NCI-H1092 (cell line): ENCODE measurements at places on chromosomes 1 and 21.

DNA sequence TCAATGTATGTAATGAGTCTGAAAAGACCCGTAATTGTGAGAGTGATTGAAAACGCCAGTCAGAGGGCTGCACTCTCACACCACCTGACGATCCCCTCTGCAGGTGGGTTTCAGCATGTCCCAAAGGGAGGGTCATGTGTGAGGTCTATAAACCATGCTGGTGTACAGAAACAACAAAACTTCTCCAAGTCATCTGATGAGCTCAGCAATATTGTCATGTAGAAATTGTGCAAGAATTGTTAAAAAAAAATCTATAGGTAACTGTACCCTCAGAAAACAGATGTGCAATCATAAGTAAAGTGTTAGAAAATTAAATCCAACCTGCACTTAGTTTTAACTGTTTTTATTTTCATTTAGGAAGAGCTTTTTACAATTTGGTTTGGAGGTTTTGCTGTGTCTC lies 152.5 kb downstream of the PCBP3 start:
- no peak for DNase-seq

GRCh38 chr21:28387220-28387619 lies 605.5 kb downstream of the LTN1 start:
- DNase-seq: no peak

DNA sequence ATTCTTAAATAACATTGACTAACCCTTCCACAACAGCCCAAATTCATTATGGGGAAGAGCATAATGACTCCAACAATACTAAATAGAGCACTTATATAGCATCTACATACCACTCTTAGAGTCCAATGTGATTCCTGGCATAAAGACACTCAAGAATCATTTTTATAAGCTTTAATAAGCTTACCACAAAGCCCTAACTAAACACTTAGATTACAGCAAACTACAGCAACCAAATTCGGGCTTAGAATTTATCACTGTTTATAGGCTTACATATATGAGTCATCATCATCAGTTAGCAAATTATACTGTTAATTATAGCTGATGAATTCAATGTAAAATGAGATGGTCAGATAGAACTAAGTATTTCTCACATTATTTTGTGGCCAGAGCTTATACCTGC lies 7.3 kb downstream of the SCYL3 start:
- DNase-seq: no peak

DNA sequence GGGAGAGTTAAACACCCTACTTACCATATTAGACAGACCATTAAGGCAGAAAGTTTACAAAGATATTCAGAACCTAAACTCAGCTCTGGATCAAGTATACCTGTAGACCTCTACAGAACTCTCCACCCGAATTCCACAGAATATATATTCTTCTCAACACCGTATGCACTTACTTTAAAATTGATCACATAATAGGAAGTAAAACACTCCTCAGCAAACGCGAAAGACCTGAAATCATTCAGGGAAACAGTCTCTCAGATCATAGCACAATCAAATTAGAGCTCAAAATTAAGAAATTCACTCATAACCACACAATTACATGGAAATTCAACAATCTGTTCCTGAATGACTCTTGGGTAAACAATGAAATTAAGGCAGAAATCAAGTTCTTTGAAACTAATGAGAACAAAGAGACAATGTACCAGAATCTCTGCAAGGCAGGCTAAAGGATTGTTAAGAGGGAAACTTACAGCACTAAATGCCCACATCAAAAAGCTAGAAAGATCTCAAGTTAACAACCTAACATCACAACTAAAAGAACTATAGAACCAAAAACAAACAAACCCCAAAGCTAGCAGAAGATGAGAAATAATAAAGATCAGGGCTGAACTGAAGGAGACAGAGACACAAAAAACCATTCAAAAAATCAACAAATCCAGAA lies 19.1 kb downstream of the CD84 start:
- no peak for DNase-seq

- no peak for DNase-seq
Observed at GRCh38 chr1:169041366-169041765, 65.1 kb upstream of the ATP1B1 start.

- no peak for DNase-seq
Observed at GRCh38 chr1:149846593-149847466, 52.5 kb upstream of the BOLA1 start.

DNA sequence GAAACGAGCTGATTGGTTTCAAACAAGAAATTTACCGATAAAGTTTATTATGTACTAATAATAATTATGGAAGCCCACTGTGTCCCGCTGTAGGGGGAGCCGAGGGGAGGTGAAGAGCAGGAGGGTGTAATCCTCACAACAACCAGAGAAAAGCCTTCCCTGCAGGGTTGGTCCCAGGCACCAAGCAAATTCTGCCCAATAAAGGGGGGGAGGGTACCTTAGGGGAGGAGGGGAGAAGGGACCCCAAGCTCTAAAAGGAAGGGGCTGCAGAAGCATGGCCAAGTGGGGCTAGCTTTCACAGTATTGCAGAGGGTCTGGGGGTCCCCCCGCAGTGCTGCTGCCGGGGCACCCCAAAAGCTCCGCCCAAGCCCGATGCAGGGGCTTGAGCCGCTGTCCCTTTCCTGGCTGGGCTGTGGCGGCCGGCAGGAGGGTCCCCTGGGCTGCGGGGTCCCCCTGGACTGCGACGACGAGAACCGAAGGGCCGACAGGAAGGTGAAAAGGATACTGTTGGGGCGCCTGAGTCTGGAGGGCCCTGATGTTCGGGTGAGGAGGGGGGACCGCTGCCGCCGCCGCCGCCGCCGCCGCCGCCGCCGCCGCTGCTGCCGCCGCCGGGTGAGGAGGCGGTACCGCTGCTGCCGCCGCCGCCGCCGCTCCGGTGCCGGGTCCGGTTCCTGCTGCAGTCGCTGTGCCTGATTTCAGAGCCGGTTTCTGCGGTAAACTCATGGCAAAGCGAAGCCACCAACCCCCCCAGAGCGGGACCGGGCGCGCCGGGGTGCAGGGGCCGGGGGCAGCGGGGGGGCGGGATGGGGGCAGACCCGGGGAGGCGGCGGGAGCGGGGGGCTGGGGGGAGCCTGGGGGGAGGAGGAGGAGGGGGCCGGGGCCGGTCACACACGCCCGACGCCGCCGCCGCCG lies 771 bp downstream of the EIF4G3 start:
- DNase-seq: peak; percentile 35

- no peak for DNase-seq
Observed at GRCh38 chr1:193707271-193708021, 521.0 kb upstream of the B3GALT2 start.

- DNase-seq: no peak
Observed at GRCh38 chr1:150083907-150084306, 16.3 kb downstream of the VPS45 start.

DNA sequence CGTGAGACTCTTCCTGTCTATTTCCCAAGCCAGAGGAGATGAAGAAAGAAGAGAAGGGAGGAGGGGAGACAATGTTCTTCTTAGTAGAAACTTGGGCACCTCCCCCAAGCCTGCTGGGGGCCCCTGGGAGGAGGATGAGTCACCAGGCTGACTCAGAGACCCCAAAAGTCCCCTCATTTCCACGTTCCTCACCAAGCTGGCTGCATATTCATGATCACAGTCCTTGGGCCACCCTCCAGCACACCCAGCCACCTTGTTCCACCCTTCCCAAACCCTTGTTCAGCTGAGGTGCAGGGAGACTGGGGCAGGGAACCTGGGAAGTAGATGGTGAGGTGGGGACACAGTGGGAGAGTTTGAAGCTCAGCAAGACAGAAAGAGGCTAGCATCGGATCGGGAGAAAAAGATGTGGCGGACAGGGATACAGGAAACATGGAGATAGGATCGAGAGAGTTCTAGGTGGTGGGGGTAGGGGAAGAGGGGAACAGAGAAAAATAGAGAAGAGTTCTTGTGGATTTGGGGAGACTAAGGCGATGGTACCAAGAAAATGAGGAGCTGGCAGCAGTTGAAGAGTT lies 712 bp downstream of the RAB13 start:
- DNase-seq: no peak

DNA sequence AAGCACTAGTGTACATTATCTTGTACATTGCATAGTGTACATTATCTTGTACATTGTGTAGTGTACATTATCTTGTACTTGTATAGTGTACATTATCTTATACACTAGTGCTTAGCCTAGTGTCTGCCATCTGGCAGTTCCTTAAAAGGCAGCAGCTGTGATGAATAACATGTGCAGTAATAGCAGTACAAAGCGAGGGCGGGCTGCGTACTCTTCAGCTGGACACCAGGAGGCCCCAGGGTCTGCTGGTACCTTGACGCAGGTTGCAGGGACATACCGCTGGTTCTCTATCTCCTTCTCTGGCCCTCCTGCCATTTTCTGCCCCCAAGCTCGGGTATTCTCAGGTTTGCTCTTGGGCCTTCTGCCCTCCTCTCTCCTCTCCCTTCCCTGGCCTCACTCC lies 149.6 kb downstream of the SEC16B start:
- no peak for DNase-seq

DNA sequence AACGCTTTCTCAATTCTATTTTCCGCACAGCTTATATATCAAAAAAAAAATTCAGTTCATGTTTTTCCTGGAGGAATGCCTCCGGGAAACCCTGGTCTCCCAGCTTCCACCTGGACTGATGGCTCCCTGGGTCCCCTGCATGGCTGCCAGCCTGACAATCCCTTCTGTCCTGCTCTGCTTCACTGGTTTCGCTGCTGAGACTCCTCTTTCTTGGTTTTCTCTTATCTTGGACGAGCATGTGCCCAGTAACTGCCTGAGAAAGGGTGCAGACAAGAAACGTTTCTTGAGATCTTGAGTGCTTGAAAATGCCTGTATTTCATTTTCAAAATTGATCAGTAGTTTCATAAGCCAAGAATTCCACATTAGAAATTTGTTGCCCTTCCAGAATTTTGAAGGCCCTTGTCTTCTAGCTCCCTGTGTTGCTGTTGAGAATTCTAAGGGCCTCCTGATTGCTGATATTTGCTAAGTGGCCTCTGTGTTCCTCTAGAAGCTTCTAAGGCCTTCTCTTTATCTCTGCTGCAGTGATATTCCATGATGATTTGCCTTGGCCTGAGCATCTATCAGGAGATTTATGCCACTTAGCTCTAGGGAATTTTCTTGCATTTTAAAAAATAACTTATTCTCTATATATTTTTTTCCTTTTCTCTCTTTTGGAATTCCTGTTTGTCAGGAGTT lies 44.7 kb downstream of the ETS2 start:
- DNase-seq: no peak

DNA sequence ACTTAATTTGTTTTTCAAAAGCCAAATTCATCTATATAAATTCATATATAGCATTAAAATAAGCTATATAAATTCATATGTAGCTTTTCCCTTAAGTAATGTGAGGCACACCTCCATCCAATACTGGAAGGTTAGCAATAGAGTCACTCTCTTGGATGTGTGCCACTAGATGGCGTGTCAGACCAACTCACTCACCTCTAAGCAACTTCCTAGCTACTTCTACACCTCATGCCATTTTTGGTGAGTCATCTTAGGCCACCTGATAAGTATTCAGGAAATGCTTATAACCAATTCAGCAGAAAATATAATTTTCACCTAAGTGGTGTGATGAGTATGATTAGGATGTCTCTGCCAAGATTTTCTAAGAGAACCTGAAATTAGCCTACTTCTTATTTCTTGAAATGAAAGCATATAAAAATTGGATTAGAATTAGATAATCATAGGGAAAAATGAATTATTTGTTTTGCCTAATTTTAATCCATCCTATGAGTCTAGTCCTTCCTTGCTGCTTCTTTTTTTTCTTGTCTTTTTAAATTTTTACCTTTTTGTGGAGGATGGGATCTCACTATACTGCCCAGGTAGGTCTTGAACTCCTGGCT lies 34.4 kb upstream of the TADA1 start:
- peak; percentile 71 for DNase-seq

DNA sequence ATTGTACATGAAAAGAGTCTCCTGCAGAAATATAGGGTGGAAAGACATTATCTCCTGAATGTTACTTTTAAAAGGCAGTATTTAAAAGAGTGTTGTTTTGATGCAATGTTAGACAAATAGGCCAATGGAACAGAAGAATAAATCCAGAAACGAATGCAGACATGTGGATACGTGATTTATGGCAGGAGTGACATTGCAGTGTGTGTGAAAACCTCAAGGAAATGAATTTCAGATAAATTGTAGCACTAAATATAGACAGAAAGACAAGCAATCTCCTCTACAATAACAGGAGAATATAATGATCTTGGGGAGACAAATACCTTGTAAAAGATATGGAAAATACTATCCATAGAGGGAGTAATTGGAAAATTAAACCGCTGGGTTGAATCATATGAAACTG lies 387.8 kb upstream of the CHRM3 start:
- DNase-seq: no peak

GRCh38 chr1:112505400-112505785 lies 3.4 kb upstream of the WNT2B start:
- DNase-seq: no peak

DNA sequence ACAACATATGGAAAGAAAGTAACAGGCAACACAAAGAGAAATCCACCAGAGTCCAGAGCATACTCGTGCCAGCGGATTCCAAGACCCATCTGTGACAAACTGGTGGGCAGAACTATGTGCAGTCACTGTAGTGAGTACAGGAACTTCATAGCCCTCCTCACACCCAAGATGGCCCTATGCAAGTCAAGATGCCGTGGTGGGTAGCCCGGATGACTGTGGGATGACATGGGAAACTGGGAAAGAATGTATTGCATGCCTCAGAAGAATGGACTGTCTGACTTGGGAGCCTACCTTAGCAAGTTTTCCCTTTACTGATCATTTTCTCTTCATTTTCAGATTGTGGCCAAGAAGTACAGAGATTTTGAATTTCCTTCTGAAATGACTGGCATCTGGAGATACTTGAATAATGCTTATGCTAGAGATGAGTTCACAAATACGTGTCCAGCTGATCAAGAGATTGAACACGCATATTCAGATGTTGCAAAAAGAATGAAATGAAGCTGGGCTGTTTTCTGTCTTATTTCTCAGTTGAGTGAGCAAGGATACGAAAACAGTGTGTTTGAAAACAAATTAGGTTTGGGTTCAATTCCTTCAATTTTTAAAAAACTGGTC lies 47.3 kb downstream of the CLIC6 start:
- DNase-seq: no peak

- no peak for DNase-seq
Observed at GRCh38 chr1:32204943-32205361, 519 bp upstream of the IQCC start.

DNA sequence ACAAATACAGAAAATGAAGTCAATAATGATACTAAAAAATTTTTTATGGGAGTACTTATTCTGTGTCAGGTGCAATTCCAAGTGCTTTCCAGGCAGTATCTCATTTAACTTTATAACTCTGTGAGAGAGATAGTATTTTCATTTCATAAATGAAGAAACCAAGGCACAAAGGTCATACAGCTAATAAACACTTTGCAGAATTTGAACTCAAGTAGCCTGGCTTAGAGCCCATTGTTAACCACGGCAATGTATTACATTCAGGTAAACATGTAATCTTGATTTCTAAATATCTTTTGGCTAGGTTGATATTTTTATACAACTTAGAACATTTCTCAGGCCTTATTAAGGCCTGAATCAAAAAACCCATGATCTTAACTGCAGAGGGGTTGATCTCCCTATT lies 28.9 kb upstream of the PKN2 start:
- no peak for DNase-seq

DNA sequence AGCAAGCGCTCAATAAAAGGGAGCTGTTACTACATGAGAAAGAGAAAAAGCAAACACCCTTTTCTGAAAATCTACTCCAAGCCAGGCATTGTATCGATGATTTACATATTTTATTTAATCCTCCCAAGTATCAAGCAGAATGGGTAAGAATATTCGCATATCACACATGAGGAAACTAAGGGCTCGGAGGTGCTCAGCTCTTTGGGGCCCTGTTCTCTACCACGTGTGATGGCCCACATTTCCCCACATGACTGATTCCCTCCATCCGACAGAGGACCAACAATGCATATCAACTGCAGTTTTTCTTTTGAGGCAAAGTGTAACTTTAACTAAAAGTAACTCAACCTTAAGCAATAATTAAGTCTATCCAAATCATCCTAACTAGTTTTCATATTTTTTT lies 8.2 kb downstream of the ERI3 start:
- DNase-seq: no peak
